ENCODE measurements at places on chromosomes 12 and 14. TPM values are rescaled to one million over a fixed set of nuclear protein-coding genes. Genes with fewer than 3 reads are reported as not detected.

GRCh38 chr14:30162066-30162465 lies 234.4 kb upstream of the PRKD1 start:
- no peak for DNase-seq

DNA sequence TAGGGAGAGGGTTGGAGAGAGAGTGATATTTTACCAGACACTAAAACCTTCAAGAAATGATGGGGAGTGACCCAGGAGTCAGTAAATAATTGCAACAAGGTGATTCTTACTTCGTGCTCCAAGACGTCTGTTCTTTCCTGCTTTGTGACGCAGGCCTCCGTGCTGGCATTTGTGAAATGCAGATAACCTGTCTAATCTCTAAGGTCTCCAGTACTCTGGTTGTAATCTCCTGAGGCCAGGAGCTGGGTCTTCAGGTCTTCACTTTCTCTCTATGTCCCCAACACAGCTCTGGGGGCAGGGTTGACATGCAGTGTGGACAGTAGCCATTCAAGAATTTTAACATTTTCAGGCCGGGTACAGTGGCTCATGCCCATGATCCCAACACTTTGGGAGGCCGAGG lies 53.1 kb downstream of the CD9 start:
- no peak for DNase-seq

DNA sequence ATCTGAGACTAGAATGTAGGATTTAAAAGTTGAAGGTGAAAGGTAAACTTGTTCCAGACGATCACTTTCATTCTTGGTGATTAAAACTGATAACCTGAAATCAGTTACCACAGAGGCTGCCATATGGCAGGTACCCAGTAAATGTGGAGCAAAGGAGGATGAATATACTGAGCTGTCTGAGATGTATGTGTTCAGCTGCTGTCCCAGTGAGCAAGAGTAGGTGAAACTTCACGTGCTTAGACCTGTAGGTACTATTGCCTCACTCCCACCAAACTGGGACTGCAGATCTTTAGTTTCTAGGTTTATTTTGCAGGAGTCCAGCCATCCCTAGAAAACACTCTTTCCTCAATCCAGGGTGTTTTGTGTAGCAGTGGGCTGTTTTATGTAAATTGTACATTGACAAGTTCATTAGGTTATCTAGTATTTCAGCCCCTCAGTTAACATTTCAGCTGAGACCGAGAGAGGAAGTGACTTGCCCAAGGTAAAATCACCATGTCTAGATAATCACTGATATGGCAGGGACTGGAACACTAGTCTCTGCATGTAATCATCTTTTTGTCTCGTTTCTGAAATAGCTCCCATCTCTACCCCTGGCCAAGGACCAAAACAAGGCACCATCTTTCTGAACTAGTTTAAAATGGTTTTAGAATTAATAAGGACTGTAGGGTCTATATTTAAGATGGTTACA lies 62.7 kb downstream of the ATG14 start:
- DNase-seq, result no peak

Gene PMEL
- not detected for total RNA-seq

GRCh38 chr14:49702725-49703124 lies 9.8 kb downstream of the KLHDC1 start:
- DNase-seq, result no peak

DNA sequence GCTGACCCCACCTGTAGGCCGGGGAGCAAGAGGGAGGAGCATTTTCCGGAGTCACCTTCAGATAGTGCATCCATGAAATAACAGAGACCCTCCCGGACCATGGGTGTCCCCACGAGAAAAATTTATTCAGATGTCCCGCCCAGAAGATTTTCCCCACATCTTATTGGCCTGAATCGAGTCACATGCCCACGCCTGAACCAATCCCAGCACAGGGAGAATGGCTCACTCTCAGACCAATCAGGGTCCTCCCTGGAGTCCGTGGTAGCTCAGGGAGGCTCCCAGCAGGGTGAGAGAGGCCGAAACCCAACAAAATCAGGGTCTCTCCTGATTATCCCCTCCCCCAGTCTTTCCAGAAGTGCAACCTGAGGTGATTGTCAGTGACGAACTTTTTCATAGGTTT lies 16.4 kb upstream of the NCOR2 start:
- DNase-seq, result no peak

- no peak for DNase-seq
These were observed 12.1 kb downstream of the C14orf132 start for GRCh38 chr14:96051231-96051630.

DNA sequence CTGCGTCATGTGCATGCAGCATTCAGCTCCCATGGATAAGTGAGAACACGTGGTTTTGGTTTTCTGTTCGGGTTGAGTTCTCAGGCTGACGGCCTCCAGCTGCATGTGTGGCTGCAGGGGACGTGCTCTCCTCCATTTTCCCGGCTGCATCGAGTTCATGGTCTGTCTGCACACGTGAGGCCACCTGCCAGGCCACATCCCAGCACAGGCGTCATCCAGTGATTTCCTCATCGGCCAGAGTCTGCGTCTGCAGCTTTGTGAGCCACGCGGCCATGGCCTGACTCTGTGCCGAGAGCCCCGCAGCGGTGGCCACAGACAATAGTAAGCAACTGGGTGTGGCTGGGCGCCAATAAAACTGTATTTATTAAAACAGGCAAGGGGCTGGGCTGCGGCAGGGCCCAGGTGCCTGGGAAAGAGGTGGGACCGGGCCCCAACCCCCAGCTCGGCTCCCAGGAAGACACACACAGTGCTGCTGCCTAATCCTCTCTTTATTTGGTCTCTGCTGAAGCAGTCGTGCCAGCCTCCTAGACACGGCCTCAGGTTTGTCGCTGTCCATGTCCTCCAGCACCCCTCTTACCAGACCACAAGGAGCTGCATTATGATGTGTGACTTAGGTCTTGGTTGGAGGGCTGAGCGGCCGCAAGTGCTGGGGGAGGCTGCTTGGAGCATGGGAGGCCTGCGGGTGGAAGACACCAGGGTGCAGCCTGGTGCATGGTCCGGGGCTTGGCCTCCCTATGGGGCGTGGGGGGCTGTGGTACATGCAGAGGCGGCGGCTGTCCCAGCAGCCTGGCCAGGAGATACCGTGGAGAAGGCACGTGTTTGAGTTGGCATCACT lies 52.0 kb downstream of the NOC4L start:
- DNase-seq, result no peak

GRCh38 chr12:62210422-62210821 lies 49.8 kb upstream of the USP15 start:
- peak; percentile 38 for DNase-seq

Data from HFFc6 (cell line).